Purkinje cell (primary cell): ENCODE measurements at places on chromosomes 11 and 22. TPM values are rescaled to one million over a fixed set of nuclear protein-coding genes. Genes with fewer than 3 reads are reported as not detected.

Gene BRSK2
- polyA plus RNA-seq = 1.7 and 2.3 TPM in 2 replicates

Gene MAPK8IP2
- polyA plus RNA-seq = 5.1 and 5.8 TPM in 2 replicates

Gene SCGB1A1
- not detected in 2 replicates for polyA plus RNA-seq

Gene BUD13
- polyA plus RNA-seq = 0.79 and 7.1 TPM in 2 replicates

Gene INS
- polyA plus RNA-seq = not detected in 2 replicates

Gene OR4A16
- not detected in 2 replicates for polyA plus RNA-seq

Gene ARL2
- 42.7 and 68.3 TPM in 2 replicates for polyA plus RNA-seq

Gene SLC29A2
- polyA plus RNA-seq = 0.52 and 0.69 TPM in 2 replicates

Gene OR6A2
- polyA plus RNA-seq = not detected in 2 replicates

Gene KIAA1671
- polyA plus RNA-seq = 3.9 and 5.3 TPM in 2 replicates

Gene MMP12
- polyA plus RNA-seq = not detected in 2 replicates

Gene OSM
- not detected in 2 replicates for polyA plus RNA-seq

Gene XBP1
- polyA plus RNA-seq = 40.0 and 49.6 TPM in 2 replicates

Gene TMEM179B
- polyA plus RNA-seq = 19.7 and 23.2 TPM in 2 replicates

Gene HTR3A
- not detected in 2 replicates for polyA plus RNA-seq

Gene RTN4R
- 0.48 and 2.7 TPM in 2 replicates for polyA plus RNA-seq

Gene CRYBA4
- polyA plus RNA-seq = not detected in 2 replicates

Gene PTGDR2
- polyA plus RNA-seq = 0.08 and 0.11 TPM in 2 replicates

Gene ISX
- not detected in 2 replicates for polyA plus RNA-seq

Gene C11orf65
- polyA plus RNA-seq = 1.8 and 2.8 TPM in 2 replicates

Gene ASPHD2
- 12.2 and 16.1 TPM in 2 replicates for polyA plus RNA-seq

Gene PANX3
- not detected in 2 replicates for polyA plus RNA-seq

Gene ATM
- 34.4 and 40.7 TPM in 2 replicates for polyA plus RNA-seq

Gene GTSE1
- polyA plus RNA-seq = not detected in 2 replicates

Gene ME3
- polyA plus RNA-seq = 41.7 and 44.2 TPM in 2 replicates

Gene SLC17A6
- not detected in 2 replicates for polyA plus RNA-seq

Gene RFPL2
- polyA plus RNA-seq = 6.4 and 6.5 TPM in 2 replicates

Gene C22orf42
- not detected in 2 replicates for polyA plus RNA-seq

Gene MRGPRX2
- not detected in 2 replicates for polyA plus RNA-seq

Gene BIK
- not detected in 2 replicates for polyA plus RNA-seq

Gene PRRG4
- 0.07 and 0.36 TPM in 2 replicates for polyA plus RNA-seq

Gene TSGA10IP
- polyA plus RNA-seq = 0.73 TPM in 1 of 2 replicates, not detected in the other

Gene TANGO2
- 5.4 and 9.0 TPM in 2 replicates for polyA plus RNA-seq

Gene PYGM
- 0.69 and 1.4 TPM in 2 replicates for polyA plus RNA-seq

Gene OR56A1
- not detected in 2 replicates for polyA plus RNA-seq
